Activated naive CD4-positive, alpha-beta T cell treated with anti-CD3 and anti-CD28 coated beads, Interleukin-2, amount 10 ng/mL, durations not matched to agents 5 hours and 36 hours (primary cell): ENCODE measurements at places on chromosomes 13 and 19. TPM values are rescaled to one million over a fixed set of nuclear protein-coding genes. Genes with fewer than 3 reads are reported as not detected.

ZNF793 gene
- total RNA-seq = 3.9 TPM

MYPOP gene
- total RNA-seq = 10.1 TPM

LILRA2 gene
- total RNA-seq = 0.48 TPM

ADM5 gene
- total RNA-seq = 5.3 TPM

NXNL1 gene
- total RNA-seq = not detected

KCNJ14 gene
- 0.71 TPM for total RNA-seq

PROSER1 gene
- 49.9 TPM for total RNA-seq

HSD17B14 gene
- total RNA-seq = 0.35 TPM
